ENCODE measurements at places on chromosomes 12 and 14.

DNA sequence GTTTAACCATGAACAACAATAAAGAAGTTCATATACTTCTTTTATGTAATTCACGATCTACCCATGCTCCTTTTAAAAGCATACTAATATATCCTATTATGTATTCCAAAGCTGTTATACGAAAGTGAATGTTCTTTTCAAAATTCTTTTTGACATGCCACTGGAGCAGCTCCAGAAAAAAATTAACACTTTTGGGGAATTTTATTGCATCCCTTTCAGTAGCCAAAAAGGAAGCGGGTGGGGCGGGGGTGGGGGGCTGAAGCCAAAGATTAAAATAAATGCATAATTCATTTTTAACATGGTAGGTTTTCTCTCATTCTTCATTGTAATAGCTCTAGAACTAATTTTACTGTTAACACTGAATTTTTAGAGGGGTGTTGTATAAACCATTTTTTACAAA, 123.0 kb downstream of the ANKS1B start:
- DNase-seq = no peak

GRCh38 chr12:119446459-119446858, 111.9 kb downstream of the CCDC60 start:
- DNase-seq = peak; percentile 6

DNA sequence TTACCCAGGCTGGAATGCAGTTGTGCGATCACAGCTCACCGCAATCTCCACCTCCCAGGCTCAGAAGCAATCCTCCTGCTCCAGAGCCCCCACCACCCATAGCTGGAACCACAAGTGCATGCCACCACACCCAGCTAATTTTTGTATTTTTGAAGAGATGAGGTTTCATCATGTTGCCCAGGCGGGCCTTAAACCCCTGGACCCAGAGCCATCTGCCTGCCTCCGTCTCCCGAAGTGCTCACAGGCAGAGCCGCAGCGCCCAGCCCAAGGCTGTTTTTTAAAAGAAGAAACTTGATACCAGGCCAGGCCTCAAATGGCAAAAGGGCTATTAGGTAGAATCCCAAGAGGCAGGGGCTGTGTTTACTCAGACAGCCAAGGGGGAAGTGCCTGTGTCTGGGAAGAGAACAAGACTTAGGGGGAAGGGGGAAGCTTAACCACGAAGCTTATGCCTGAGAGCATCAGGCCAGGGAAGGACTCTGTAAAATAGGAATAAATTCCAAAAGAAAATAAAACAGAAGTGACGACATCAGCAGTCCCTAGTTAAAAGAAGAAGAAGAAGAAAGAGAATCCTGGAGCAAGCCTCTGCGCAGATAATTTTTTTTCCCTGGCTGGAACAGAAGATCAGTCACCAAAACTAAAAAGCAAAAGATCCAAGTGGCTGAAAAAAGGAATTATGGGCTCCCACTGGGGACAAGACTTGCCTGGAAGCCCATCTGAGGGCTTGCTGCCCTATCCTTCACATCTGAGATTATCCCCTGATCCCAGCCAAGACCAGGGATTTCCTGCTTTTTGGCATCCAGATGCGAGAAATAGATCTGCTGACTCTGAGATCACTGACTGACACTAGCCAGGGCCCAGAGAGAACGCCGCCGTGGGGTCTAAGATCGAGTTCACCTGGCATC, 170.5 kb downstream of the NDUFA12 start:
- DNase-seq = no peak

DNA sequence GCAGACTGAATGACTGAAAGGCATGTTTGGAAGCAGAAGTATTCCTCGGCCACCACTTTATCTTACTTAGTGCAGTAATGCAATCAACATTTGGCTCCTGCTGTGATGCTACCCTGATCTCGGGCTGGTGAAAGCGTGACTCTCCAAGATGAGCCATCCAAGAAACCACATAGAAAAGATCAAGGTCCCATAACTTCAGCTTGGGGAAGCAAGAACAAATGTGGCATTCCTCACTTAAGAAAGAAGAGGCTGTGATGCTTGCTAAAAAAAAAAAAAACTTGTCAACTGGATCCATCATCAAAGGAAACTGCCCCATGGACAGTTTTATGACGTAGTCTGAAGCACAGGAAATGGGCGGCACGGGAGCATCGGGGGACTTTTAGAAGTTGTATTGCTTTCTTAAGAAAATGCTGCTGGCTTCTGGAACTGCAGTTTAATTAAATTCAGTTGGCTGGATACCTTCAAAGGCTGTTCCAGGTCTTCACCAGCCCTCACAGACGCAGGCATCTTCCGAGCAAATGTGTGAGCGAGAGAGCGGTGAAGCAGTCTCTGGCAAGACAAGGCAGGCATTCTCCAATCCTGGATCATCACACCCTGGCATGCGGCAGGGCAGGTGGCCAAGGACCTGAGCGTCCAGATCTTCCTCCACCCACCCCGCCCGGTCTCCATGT, 38.2 kb upstream of the MAP1LC3B2 start:
- no peak for DNase-seq

DNA sequence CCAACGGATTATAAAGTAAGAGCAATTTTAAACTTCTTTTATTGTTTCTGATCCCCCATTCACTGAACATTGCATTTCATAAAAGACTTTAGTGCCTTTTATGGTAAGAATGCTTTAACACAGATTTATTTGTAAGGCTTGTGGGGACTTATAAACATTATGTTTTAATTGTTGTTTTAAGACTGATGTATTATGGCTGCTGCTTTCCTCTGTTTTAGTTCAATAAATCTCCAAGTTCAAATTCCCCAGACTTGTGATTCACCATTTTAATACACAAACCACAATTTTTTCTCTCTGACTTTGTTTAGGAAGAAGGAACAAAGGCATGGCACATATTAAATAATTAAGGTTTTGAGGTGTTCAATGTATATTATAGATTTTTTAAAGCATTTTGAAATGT, 753.3 kb downstream of the SLC6A15 start:
- DNase-seq = no peak

DNA sequence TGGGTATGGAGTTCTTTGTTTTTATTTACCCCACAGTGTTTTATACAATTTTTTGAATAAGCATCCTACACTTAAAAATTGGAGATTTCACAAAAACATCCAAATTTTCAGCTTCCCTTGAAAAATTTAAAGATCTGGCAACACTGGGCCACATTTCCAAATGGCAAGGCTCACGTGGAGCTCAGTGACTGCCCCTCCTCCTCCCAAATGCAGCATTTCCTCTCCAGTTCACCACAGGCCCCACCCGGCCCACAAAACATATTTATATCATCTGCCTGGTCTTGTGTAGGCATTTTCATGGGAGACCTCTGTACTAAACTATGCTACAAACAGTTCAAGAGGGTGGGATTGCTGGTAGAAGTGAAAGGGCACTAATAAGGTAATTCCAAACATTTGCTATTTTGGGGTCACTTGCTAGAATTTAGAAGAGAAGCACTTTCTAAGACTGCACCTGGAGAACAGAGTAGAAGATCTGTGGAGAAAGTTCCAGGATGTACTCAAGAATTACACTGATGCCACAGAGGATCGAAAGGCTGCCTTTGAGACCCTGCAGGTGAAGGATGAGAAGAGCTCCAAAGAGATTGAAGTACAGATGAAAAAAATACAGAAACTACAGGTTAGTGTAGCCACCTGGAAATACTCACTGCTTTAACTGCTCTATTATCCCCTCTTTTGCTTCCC, 7.3 kb downstream of the FKBP11 start:
- DNase-seq = no peak

- DNase-seq = no peak
These were observed 27.4 kb downstream of the PCNX1 start for GRCh38 chr14:70934502-70935134.

- no peak for DNase-seq
These were observed 66.1 kb downstream of the CHGA start for GRCh38 chr14:92988786-92989755.

DNA sequence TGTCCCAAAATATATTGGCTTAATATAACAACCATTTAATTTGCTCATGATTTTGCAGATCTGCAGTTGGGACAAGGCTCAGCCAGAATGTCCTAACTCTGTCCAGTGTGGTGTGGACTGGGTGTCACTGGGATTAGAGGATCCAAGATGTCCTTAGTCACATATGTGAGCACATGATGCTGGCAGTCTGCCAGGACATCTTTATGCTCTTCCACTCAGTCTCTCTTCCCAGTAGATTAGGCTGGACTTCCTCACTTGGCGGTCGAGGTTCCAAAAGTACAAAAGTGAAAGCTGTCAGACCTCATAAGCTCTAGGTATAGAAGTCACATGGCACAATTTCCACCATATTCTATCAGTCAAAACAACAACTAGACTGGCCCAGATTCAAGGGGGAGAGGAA, 167.9 kb upstream of the NTF3 start:
- DNase-seq = no peak

DNA sequence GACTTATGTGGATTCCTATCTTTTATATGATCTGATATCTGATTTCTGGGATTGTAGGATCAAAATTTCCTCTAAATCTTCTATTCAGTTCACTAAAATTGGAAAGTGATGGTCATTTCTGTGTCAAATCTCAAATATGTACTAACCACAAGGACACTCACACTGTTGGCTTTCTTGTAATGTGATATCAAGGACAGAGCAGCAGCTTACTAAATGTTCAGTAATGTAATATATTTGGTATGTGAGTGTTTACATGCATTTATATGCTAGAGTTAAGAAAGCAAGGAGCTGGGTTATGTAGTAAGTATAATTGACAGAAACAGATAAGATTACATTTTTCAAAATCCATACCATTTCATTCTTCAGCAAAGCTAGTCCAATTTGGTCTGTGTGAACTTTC, 16.5 kb downstream of the PUS7L start:
- DNase-seq = peak; percentile 81

DNA sequence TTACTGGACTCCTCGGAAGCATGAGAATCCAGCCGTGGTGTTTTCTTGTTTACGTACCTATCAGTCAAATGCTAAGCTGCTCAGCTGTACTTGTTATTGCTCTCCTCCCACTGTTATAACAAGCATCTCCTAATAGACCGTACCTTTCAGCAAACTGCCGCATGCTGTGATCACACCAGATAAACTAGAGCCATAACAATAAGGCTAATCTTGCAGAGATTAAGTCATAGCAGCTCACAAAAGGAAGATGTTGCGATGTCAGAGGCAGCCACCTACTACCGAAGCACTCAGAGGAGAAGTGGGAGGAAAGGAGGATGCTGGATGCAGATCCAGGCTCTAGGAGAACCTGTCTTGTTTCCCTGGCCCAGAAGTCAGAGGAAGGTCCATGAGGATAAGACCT, 196.0 kb downstream of the GALC start:
- no peak for DNase-seq

- peak; percentile 41 for DNase-seq
These were observed 64.9 kb downstream of the FBXO34 start for GRCh38 chr14:55336162-55336561.

DNA sequence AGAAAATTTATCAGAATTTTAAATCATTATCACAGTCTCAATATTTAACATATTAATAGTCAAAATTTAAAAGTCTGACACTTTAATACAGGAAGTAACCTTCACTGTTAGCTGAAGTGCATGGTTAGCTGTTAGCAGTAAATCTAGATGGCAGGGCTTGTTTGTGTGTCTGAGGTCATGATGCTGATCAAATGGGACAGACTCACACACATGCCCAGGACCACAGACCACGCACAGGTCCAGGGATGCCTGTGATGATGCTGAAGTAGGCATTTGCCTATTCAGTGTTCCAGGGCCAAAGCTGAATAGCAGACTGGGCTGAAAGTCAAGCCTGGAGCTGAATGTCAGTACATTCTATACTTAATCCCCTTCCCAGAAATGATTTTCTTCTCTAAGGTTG, 20.5 kb downstream of the FNTB start:
- no peak for DNase-seq

DNA sequence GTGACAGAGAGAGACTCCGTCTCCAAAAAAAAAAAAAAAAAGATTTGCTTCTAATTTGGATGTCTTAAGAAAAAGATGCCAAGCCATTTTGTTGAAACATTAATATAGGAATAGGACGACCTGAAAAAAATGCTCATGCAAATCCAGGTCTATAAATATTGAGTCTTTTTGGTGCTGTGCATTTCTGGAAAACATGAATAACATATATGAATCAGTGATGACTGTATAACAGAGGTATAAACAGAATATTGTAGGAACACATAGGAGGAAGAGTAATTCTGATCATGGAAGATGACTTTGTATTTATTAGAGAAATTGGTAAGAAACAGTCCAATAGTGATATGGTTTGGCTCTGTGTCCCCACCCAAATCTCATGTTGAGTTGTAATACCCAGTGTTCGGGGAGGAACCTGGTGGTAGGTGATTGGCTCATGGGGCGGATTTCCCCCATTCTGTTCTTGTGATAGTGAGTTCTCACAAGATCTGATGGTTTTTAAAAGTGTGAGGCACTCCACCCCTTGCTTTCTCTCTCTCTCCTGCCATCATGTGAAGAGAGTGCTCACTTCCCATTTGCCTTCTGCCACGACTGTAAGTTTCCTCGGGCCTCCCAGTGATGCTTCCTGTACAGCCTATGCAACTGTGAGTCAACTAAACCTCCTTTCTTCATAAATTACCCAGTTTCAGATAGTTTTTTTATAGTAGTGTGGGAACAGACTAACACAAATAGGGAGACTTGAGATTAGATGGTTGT, 3.0 kb upstream of the SRSF5 start:
- no peak for DNase-seq

DNA sequence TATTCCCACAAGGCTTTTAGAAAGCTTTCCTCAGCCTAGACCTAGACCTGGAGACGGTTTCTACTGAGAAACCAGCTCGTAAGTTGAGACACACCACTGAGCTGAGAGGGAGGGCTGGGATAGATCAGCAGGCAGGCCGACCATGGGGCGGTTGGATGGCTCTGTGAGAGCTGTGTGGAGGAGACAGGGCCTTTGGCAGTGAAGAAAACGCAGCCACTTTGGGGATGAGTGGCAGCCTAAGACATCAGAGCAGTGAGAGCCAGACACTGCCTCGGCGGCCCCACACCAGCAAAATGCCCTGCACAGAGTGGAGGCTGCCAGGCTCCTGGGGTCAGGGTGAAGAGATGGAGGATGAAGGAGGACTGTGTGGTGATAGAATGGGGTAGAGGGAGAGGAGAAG, 46.0 kb downstream of the CACNA2D4 start:
- DNase-seq = no peak

Measured in NCI-H226 (cell line).